ENCODE measurements at places on chromosomes 3 and 15. TPM values are rescaled to one million over a fixed set of nuclear protein-coding genes. Genes with fewer than 3 reads are reported as not detected.

DNA sequence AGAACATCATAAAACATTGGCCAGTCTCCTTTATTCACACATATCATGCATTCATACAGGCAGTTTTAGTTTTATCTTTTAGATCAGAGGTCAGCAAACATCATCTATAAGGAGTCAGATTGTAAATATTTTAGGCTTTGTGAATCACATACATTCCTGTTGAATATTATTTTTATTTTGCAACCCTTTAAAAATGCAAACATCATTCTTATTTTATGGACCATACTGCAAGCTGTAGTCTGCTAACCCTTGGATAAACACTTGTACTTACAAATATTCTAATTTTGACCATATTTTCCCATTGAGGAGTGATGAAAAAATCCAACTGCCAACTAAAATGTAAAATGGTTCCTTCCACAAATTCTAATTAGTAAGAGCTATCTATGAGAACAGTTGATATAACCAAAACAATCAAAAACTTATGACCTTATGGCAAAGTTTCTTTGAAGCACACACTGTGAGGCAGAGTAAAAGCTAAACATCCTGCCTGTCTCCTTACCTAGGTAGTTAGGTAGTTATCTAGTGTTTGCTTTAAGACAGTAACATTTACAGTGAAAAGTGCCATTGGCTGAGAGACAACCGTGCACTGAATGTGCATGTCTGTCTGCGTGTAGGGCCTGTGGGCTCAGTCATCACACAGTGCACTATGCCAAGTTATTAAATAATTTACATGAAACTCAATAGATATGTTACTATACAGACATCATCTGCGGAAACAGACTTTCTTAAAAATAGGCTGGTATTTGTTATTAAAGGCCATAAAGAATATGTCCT lies 57.7 kb downstream of the PIK3R4 start:
- no peak for DNase-seq

GRCh38 chr3:73228000-73228399 lies 166.5 kb downstream of the EBLN2 start:
- no peak for DNase-seq

- peak; percentile 40 for DNase-seq
These were observed 9.0 kb downstream of the UBXN7 start for GRCh38 chr3:196423044-196423781.

- DNase-seq, result peak; percentile 62
These were observed 289.7 kb upstream of the TPRG1 start for GRCh38 chr3:188881954-188882641.

Gene LRRC31
- not detected for total RNA-seq

Measured in mammary epithelial cell (primary cell).